ENCODE measurements at places on chromosomes 6 and 20.

DNA sequence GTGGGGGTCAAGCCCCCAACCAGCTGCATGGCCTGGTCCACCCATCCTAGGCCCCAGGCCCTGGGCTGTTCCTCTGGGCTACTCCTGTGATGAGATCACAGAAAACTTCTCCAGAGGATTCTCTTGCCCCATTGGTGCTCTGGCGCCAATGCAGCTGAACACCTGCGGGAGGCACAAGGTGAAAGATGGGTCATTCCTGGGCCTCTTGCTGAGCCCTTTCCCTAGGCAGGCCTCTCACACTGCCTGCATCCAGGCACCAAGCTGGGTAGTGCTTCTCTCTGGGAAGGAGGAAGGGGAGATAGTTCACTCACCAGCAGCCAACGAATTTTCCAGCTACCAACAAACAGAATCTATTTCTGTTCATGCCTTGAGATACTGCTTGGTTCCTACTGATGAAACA is 142.1 kb downstream of the PXDC1 start:
- DNase-seq: no peak

DNA sequence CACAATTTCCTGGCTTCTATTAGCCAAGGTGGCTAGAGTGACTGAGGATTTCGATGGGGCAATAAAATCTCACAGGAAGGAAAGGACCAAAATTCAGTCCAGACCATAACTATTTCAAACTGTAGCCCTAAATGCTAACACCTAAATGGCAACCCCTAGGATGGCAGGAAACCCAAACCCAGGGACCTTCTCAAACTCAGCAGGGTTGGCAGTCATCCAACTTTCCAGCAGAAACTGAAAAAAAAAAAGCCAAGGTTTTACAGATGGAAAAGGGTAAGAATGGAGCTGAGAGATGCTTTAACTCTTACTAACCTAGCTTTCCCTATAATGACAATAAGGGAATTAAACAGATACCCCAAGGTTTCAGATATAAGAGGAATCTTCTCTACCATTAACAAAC is 10.5 kb downstream of the IBTK start:
- no peak for DNase-seq

DNA sequence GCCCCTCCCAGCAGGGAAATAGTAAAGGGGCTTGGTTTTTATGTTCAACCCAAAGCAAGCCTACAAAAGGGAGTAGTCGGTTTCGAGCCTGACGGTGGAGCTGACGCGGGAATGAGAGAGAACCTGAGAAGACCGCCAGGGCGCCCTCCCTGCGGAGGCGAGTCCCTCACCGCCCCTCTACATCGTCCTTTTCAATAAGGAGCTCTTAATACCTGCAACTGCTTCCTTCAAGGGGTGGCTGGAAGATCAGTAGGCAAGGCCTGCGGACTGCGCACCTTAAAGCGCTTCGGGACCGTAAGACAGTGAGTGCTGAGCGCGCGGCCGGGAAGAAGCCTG is 709 bp upstream of the ZNF76 start:
- DNase-seq: peak; percentile 1

DNA sequence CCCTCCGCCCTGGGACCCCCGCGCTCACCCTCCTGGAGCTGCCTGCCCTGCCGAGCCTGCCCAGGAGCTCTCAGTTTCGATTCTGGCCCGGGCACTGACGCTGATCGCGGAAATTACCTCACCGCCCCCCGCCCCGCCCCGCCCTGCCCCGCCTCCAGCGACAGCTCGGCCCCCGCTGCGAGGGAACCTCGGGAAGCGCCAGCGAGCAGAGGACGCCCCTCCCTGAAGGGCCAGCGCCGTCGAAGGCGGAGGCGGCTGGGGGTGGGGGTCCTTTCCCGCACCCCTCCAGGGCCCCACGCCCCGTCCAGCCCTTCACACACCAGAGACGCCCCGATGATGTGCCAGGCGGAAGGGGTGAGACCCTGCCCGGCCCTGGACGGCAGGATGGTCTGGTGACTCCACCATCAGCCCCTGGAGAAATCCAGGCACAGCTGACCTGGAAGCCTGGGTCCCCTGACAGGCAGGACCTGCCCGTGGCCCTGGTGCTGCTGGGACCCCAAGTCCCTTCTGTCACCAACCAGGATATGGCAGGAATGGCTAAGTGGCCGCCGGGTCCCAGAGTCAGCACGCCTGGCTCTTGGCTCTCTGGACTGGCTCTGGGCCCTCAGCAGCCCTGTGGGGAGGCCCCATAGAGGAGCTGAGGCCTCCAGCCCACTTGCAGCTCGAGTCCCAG is at the start of gene HELZ2:
Gene HELZ2 (minus strand): TSS at position 84 of the 673 bp plus-strand sequence. CDS start 1,854 bp downstream, outside the sequence.
- DNase-seq: no peak

GRCh38 chr6:1730882-1731281 is 121.2 kb downstream of the FOXC1 start:
- no peak for DNase-seq

- no peak for DNase-seq
Observed at GRCh38 chr6:114288701-114289495, 53.9 kb downstream of the HS3ST5 start.

- no peak for DNase-seq
Observed at GRCh38 chr20:50541606-50542041, 31.4 kb downstream of the PTPN1 start.

DNA sequence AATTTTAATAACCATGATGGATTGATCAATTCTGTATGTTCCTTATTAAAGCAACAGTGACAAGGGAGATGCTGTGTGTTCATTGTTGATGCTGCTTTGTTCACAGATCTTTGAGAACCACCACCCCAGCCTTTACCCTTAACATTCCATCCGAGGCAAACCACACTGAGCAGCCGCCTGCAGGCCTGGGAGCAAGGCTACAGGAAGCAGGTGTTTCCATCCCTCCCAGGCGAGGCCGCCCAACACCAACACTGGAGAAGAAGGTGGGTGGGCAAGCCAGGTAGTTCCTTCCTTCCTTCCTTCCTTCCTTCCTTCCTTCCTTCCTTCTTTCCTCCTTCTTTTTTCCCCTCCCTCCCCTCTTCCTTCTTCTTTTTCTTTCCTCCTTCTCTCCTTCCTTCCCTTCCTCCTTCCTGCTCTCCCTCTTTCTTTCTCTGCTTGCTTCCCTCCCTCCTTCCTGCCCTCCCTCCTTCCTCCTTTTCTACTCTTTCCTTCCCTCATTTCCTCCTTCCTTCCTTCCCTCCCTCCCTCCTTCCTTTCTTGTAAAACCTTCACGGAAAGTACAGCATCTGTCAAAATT is 13.7 kb downstream of the TTLL2 start:
- no peak for DNase-seq

- DNase-seq: no peak
Observed at GRCh38 chr6:14060971-14061370, 56.6 kb upstream of the CD83 start.

GRCh38 chr6:9554806-9555205 is 860.1 kb downstream of the TFAP2A start:
- no peak for DNase-seq

- DNase-seq: no peak
Observed at GRCh38 chr6:62150048-62150663, 135.9 kb downstream of the KHDRBS2 start.

DNA sequence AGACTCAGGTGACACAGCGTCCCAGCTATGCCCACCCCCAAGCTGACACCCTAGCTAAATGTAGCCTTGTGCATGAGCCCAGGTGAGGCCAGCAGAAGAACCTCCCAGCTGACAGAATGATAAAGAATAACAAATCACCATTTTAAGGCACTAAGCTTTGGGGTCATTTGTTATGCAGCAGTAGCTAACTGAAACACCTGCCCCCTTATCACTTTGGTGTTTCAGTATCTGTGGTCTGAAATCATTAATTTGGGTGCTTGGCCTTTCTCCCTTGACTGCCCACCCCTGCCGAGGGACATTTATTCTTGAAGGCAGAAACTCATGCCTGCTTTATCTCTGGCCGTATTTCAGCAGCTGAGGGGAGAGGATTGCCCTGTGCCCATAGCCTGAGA is 30.0 kb downstream of the DACT2 start:
- DNase-seq: no peak

DNA sequence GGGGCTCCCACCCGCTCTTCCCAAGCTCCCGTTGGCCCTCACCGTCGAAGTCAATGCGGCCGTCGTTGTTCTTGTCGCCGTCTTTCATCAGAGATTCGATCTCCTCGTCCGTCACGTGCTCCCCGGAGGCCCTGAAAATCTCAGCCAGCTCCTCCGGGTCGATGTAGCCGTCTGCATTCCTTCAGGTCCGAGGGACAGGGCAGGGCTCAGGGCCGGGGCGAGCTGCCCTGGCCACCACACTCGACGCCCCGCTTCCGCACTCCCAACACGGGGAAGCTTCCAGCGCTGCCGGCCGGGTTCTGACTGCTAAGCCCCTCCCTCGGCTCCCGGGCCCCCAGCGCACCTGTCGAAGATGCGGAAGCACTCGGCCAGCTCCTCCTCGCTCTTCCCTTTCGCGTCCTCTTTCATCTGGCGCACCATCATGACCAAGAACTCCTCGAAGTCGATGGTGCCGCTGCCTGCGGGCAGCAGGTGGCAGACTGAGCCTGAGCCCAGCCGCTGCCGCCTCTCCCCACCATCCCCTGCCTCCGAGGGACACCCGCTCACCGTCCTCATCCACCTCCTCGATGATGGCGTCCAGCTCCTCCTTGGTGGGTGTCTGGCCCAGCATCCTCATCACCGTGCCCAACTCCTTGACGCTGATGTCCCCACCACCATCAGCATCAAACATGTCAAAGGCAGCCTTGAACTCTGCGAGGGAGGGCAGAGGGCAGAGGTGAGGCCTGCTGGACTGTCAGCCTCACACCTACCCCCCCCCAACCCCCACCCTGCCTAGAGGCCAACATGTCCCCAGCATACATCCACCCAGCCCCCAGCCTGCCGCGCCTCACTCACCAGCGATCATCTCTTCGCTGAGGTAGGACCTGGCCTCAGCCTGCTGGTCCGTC is 2.9 kb downstream of the TNNC2 start:
- peak; percentile 25 for DNase-seq

- no peak for DNase-seq
Observed at GRCh38 chr6:162198925-162199324, 528.6 kb downstream of the PRKN start.

DNA sequence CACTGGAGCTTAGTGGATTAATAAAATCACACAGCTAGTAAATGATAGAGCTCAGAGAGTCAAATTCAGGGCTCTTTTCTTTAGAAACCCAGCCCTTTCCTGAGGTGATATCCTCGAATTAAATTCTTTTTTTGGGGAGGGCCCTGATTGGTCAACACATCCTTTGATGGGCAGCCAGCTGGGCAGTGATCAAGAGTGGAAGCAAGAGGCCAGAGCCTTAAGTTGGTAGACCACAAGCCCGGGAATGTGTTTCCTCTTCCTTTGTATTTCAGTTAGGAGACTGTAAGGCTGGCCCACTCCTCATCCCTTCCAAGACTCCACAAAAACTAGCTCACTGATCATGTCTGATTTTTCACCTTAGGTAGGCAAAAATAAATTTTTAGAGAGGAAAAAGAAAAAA is 640.5 kb downstream of the DHX35 start:
- no peak for DNase-seq

GRCh38 chr20:37421988-37422387 is 76.0 kb downstream of the SRC start:
- DNase-seq: no peak

DNA sequence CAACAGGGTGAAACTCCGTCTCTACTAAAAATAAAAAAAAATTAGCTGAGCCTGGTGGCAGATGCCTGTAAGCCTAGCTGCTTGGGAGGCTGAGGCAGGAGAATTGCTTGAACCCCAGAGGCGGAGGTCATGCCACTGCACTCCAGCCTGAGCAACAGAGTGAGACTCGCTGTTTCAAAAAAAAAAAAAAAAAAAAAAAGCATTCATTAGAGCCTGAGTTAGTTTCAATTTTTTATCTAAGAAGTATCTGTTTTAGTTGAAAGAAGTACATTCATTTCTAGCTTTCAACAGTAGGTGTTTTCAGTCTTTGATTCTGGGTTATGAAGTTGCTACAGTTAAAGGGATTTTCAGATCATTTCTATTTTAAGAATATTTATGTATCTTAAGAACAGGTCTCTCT is 42.2 kb downstream of the ZNF292 start:
- no peak for DNase-seq

DNA sequence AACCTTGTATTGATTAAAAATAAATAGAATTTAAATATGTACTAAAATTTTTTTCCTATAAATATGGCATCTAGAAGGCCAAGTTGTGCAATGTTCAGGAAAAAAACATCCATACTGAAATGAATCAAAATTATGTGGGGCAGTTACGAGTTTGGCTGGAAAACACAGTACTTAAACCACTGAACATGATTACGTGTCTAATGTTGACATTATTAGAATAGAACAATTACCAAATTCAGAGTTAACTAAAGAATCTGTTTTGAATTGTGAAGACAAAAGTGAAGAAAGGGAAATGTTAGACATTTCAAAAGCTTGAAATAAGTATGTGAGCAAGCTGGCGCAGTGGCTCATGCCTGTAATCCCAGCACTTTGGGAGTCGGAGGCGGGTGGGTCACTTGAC is 57.2 kb downstream of the KLHL31 start:
- no peak for DNase-seq

GRCh38 chr6:17475606-17476244 is 82.3 kb downstream of the CAP2 start:
- no peak for DNase-seq

DNA sequence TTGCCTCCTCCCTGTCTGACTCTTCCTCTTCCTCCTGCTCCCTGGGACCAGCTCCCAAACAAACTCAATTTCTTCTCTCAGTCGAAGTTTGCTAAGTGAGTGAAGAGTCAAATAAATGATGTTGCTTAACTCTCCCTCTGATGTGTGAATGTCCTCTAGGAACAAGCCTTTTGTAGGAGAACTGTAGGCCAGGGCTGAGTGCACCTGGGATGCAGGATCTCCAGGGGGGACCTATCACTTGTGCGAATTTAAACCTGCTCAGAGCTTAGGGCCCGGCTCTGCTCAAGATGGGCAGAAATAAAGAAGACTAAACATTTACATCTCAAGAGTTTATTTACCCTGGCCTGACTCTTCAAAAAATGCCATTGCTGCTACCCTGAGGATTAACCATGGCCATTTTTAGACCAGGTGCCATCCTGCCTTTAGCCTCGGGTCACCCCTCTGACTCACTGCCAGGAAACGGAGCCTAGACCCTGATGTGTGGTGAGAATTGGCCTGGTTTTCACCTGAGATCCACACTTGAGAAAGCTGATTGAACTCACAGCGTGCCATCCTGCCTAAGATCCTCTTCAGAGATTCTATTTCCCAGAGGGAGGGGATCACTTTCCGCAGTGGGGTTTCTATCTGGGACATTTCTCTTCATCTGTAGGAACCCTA is 63.6 kb upstream of the CD93 start:
- DNase-seq: no peak

Measured in stimulated activated CD8-positive, alpha-beta memory T cell treated with anti-CD3 and anti-CD28 coated beads, Interleukin-15, amount 100 ng/mL, for 4 hours (primary cell).